NCI-H2081 (cell line): ENCODE measurements at places on chromosomes 2 and 18.

DNA sequence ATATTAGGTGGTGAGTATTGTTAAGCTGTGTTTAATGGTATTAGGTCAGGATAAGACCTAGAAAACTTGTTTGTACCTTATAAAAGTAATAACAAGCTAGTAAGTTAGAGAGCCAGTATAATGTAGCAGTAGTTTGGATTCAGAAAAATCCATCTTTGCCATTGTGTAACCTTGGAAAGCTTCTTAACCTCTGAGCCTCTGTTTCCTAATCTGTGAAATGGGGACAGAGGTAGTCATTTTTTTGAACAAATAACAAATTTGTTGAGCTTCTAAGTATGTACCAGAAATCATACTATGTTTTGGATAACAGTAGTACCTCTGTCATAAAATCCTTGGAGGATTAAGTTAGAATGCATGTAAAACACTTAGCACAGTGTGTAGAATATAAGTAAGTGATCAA, 12.5 kb downstream of the GLS start:
- no peak for DNase-seq

GRCh38 chr2:210577263-210578071, 21.1 kb downstream of the CPS1 start:
- peak; percentile 60 for DNase-seq

DNA sequence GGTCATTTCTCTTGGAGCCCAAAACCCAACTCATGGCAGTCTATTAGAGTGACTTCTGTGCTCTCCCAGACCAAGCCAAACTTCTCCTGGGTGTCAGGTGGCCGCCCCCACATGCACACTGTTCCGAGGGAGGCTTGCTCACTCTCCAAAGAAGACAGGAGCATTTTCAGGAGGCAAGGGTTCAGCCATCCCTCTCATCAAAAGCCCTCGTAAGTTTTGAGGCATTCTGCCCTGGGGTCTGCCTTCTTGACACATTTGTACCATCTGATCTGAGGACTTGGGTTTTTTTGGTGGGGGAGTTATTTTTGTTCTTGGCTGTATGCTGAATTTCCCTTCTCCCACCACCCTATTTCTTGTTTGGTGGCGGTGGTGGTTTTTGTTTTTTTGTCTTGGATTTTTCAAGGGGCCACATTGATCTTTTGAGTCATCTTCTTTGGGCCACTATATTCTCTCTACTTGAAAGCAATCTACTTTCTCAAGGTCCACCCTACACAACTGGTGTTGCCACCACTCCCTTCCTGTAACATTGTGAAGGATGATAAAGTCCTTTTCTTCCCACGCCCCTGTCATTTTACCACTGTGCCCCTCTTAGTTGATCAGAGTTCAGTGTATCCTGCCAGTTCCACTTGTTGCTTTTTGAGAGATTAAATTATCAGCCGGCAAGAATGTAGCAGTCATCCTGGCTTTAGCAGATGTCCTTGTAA, 255.8 kb downstream of the CYP26B1 start:
- no peak for DNase-seq

DNA sequence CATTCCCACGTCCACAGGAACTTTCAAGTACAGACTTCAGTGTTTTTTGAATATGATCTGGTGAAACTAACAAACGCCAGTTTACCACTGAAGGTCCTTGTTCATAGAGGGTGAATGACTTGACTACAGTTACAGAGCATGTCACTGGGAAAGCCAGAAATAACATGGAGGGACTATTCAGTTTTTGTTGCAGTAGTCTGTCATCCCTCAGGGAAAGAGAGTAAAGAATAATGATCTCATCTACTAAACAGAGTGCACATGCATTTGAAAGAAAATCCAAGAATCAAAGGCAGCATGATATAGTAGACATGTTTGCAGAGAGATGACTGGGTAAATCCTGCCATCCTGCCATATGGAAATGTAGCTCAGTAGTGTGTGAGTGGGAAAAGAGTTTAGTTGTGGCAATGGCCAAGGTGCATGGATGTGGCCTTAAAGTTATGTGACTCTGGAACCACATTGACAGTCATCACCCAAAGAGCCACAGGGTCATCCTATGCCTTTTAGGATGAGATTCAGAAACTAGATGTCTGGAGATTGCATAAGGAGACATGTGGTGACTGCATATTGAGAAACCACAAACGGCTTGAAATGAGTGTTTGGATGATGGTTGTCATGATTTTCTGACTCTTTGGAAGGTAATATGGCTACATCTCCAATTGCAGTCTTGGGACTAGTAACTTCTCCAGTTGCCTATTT, 125.3 kb upstream of the ZEB2 start:
- no peak for DNase-seq

DNA sequence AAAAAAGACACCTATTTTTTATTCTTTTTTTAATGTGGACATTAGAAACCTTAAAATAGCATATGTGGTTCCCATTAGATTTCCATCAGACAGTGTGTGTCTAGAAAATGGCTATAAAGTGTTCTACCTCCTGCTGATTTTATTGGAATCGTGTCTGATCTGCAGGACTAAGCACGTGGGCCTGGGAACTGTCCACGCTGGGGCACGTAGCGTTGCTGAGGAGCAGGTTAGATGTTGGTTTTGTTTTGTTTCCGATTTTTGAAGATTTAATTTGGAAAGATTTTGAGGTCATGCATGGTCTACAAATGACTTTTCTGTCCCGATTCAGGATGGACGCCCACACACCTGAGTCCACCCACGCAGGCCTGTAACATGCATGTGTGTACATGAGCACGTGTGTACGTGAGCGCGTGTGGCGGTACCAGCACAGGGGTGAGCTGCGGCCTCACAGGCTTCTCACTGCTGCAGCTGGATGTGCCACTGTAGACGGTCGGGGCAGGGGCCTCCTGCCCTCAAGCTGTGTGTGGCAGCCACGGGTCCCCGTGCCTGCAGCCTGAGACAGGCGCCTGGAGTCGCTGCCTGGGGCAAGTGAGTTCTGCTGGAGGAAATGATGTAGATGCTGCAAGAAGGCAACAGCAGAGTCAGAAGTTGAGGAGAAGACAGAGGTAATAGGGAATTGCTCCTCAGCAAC, 99.7 kb upstream of the CTDP1 start:
- no peak for DNase-seq

GRCh38 chr2:133802409-133803039, 234.3 kb upstream of the NCKAP5 start:
- no peak for DNase-seq

GRCh38 chr2:239019183-239019581, 171.3 kb downstream of the TWIST2 start:
- DNase-seq = no peak

GRCh38 chr2:113406114-113406513, 31.4 kb upstream of the ZNG1B start:
- DNase-seq = no peak

- DNase-seq = no peak
Observed at GRCh38 chr2:217407362-217407761, 547.5 kb upstream of the TNP1 start.

DNA sequence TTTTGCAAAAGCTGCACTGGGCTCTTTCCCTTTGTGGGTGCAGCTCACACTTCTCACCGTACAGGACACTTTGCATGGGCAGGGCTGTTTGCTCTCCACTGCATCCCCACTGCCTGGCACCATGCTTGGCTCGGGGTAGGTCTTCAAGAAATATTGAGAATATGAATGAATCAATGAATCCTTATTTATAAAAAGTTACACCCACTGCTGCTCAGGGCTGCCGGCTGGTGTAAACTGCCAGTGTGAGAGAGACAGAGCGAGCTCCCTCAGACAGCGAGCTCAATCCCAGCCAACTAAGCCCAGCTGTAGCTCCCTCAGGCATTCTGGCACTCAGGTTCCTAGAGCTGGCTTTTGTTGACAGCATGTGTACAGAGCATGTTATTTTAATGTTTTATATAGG, 3.4 kb downstream of the TMEM185B start:
- DNase-seq = no peak

DNA sequence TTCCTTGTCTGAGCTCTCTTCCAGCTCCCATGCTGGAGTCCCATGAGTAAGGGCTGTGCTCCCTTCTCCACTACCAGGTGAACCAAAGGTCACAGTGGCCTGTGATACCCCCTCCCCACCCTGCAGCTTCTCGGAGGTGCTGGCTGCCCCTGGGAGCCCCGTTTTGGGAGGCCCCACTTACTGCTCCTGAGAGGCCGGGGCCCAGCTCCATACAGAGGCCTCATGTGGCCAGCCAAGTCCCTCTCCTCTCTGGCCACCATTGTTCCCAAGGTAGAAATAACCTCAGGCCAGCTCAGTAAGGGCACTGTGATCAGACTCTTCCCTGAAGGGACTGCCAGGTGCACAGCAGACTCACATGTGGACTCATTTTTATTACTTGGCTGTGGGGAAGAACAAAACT, 6.0 kb downstream of the RAB11FIP5 start:
- DNase-seq = no peak

- DNase-seq = no peak
Observed at GRCh38 chr2:17827785-17828184, 11.5 kb downstream of the MSGN1 start.

GRCh38 chr18:45291621-45292615, 323.4 kb upstream of the SLC14A2 start:
- DNase-seq = peak; percentile 37

DNA sequence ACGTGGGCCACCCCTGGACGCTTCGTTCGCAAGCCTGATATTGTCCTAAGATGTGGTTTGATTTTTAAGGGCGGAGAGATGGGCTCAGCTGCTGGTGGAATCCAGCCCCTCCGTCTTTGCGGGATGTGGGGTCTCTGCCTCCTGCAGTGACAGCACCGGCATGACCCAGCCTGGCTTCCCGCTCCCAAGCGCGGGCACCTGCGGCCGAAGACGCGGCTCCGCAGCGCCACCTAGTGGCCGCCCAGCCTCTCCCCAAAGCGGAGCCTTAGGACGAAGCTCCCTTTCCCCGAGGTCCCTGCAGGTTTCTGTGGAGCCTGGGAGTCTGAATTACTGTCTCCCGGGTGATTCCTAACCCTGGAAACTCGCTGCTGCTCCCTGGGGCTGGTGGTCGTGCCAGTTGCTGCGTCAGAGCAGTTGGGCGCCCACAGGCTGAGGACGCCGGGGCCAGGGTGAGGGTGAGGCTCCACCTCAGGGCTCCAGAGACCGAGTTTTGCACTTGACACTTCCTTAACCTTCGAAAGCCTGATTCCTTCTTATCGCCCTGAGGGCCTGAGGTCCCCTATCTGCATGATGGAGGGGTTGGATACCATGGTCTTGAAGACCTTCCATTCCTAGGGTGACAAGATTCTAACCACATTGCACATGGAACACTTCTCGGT, 137.5 kb downstream of the TPO start:
- peak; percentile 64 for DNase-seq

GRCh38 chr2:194166818-194167217, 1490.2 kb upstream of the SLC39A10 start:
- DNase-seq = peak; percentile 37

DNA sequence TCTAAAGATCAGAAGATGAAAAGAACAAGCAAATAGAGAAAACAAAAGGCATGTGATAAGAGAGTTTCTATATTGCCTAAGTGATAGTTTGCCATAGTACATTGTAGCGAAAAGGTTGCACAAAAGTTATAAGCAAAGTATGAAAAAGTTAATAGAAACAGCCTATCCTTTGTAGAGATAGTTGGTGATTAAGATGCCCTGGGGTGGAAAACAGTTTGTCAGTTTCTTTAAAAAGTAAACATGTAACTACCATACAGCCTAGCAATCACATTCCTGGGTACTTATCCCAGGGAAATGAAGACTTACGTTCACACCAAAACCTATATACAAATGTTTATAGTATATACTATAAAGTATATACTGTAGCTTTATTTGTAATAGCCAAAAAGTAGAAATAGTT, 16.9 kb upstream of the DAPL1 start:
- no peak for DNase-seq

- no peak for DNase-seq
Observed at GRCh38 chr18:35609236-35609635, 27.7 kb downstream of the GALNT1 start.

GRCh38 chr2:219104107-219105035, 43.6 kb upstream of the IHH start:
- peak; percentile 51 for DNase-seq

GRCh38 chr2:227106845-227107759, 56.9 kb downstream of the COL4A4 start:
- peak; percentile 70 for DNase-seq

GRCh38 chr18:35610724-35611123, 29.2 kb downstream of the GALNT1 start:
- DNase-seq = no peak

GRCh38 chr2:15667809-15668556, 76.3 kb downstream of the DDX1 start:
- DNase-seq = no peak

DNA sequence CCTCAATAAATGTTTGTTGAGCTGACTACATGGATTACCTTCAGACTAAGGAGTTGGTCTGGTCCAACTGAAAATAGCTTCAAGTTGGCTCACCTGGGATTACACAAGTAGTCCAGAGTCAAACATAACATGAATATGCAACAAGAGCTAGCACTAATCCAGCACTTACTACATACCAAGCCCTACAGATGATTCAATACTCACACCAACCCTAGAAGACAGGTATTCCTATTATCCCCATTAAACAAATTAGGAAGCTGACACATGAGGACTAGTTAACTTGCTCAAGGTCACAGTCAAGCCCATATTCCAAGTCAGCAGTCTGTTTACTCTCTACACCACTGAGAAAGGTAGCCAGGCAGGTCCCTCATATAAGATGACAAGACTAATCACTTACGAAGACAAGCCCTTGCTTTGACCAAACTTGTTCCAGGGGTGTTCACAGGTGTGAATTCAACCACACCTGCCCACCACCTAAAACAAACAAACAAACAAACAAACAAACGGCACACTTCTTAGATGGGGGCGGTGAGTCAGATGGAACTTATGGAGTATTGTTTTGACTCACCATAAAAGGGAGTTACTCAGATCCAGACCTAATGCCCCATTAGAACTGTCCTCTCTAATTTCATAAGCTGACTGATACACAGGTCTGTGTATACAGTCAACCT, 29.1 kb downstream of the TMEM131 start:
- no peak for DNase-seq

DNA sequence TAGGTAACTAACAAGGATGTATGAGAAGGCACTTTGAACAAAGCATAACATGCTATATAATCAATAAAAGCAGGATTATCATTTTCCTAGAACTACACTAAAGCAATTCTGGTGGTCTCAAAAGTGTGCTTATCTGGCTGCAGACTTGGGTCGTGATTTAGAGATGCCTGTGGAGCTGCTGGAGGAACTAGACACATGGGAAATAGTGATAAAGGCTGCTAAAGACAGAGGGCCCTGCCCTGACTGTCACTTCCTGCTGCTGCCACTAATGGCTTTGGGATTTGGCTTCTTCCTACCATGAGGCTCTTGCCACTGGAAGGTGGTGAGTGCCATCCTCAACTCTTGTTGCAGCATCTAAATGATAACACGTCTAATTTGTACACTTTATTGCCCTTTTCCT, 22.5 kb downstream of the TMEM178A start:
- DNase-seq = peak; percentile 30

- DNase-seq = no peak
Observed at GRCh38 chr2:225466891-225467604, 67.5 kb downstream of the NYAP2 start.

DNA sequence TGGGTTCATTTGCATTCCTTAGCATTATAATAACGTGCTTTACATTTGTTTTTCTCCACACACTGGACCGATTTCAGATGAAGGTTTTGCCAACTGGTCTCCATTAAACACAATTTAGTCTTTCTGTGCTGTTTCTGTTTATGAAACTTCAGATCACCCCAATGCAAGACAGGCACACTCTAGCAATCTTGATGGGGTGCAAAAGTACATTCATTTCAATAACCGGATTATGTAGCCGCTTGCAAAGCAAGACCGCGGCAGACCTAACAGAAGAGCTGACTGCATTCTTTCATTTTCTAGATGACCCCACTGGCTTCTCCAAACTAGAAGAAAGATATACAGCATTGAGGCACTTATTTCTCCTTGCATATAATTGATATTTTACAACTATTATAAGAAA, 301.5 kb downstream of the PIEZO2 start:
- DNase-seq = no peak

- DNase-seq = no peak
Observed at GRCh38 chr2:121074293-121074932, 210.6 kb downstream of the TFCP2L1 start.
